Right cardiac atrium (tissue), 5 donors: ENCODE measurements at places on chromosomes 12 and 14.
A peak's percentile ranks its signal among the peaks of the same experiment; 100 is the strongest.

DNA sequence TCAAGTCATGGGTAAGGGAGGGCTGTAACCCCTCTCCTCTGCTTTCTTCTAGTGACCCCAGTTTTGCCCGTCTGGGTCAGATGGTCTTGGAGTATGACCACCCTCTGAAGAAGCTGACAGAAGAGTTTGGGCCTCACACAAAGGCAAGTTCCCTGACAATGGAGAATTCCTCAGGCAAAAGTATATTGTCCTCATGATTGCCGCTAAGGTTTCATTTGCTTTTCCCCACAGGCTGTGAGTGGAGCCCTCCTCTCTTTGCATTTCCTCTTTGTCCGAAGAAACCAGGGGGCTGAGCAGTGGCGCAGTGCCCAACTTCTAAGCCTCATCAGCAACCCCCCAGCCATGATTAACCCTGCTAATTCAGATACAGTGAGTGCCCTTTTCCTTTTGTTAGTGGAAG, 12.1 kb downstream of the NCKAP1L start:
- DNase-seq: no peak

DNA sequence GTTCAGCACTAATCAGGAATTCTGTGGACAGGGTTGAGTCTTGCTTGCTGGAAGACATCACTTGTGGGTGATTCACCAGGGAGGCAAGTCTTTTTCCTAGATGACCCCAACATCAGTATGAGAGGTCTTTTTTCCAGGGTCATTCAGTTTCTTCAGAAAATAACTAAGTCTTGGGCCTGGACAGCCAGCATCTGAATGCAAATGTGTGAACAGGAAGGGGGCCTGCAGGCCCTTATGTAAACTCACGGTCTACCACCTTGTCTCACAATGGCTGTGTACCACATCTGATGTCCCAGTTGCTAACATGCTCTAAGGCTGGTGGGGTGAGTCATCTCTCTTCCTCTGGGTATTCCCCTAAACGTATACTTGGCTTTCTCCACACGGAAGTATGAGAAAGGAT, 79.2 kb downstream of the HECTD4 start:
- no peak for DNase-seq

- no peak for DNase-seq
These were observed 502.4 kb upstream of the ATP2B1 start for GRCh38 chr12:90211017-90211416.

GRCh38 chr12:2003676-2004112, 563 bp downstream of the DCP1B start:
- DNase-seq: no peak

- DNase-seq: peak; percentile 45
These were observed 40.8 kb downstream of the SPATA7 start for GRCh38 chr14:88426271-88426670.

- no peak for DNase-seq
These were observed 33.1 kb downstream of the FERMT2 start for GRCh38 chr14:52917735-52918134.

- DNase-seq: no peak
These were observed 207.0 kb upstream of the CAND1 start for GRCh38 chr12:67062193-67062592.

GRCh38 chr12:75784591-75784990, 247.0 kb downstream of the PHLDA1 start:
- DNase-seq: peak; percentile 15

DNA sequence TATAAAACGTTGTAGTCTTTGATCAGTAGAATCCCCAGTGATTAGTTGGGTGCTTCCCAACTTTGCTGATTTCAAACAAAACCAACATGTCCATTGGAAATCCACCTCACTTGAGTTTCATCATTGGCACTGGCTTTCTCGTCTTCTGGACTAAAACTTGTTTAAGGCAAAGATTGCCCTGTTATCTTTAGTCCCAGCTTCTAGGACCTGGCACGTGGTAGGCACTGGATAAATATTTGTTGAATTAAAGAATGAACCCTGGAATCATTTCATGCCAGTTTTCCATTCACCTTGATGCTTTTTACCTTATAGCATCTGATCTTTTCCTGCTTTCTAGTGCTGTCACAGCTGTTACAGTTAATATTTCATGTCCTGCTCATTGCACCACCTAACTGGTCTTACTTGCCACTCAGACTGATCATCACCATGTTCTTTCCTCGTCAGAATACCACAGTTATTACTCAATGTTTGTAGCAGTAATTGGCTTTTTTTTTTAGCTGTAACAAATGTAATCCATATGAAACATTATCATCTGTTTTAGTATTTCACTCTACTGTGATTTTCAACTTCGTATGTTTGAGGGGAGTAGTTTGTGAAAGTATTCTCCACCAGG, 7.3 kb upstream of the C12orf50 start:
- DNase-seq: no peak

- no peak for DNase-seq
These were observed 13.8 kb upstream of the KCNJ8 start for GRCh38 chr12:21788089-21788983.

GRCh38 chr12:66971816-66972215, 292.9 kb upstream of the GRIP1 start:
- DNase-seq: no peak

DNA sequence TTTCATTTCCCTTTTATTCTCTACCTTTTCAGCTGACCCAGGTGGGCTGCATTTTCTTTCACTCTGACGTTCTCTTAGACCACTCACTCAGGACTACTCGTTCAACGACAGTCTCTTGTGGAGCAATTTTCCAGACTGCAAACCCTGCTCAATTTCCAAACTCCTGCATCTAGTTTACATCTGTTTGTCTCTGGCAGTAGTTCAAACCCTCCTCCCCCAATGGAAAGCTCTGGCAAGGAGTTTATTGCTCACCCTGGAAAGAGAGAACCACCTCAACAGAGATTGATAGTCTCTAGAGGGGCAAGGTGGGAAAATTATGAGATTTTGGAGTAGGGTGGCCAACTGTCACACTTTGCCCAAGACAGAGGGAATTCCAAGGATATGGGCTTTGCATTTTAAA, 130.2 kb downstream of the TSHR start:
- no peak for DNase-seq
